Esophagus squamous epithelium (tissue), 5 donors: ENCODE measurements at places on chromosomes 7 and 10.

- DNase-seq: no peak
These were observed 114.5 kb upstream of the INHBA start for GRCh38 chr7:41817386-41817785.

DNA sequence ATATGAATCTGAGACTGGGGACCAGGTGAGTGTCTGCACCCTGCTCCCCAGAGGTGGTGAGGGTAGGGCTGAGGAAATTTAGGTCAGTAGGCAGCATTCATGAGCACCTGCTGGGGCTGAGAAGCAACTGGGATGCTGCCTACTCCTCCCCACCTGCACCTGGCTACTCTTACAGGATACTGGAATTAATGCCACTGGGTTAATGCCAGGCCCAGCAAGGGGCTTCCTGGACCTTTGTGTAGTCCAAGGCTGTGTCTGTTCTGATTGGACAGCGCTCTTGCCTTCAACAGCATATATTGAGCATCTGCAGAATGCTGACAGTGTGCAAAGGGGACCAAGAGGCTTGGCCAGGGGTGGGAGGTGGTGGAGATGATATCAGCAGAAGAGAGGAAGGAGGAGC, 32.1 kb downstream of the ADCYAP1R1 start:
- no peak for DNase-seq

GRCh38 chr7:144074374-144074773, 4.8 kb downstream of the OR2A25 start:
- DNase-seq: no peak

DNA sequence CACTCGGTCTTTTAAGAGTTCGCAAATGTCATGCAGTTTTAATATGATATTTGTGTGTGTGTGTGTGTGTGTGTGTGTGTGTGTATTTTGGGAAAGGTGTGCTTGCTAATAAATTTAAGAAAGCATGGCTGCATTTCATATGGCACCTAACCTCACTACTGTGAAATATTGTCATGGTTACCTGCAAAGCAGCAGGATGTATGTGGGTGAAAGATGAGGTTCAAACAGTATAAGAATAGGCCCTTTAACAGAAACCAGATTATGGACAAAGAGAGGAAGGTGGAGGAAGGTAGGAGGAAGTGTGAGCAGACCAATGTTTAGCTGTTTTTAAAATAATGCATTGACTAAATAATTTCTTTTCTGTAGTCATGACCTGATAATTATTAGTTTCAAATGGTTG, 73.5 kb upstream of the CACNA2D1 start:
- DNase-seq: no peak

DNA sequence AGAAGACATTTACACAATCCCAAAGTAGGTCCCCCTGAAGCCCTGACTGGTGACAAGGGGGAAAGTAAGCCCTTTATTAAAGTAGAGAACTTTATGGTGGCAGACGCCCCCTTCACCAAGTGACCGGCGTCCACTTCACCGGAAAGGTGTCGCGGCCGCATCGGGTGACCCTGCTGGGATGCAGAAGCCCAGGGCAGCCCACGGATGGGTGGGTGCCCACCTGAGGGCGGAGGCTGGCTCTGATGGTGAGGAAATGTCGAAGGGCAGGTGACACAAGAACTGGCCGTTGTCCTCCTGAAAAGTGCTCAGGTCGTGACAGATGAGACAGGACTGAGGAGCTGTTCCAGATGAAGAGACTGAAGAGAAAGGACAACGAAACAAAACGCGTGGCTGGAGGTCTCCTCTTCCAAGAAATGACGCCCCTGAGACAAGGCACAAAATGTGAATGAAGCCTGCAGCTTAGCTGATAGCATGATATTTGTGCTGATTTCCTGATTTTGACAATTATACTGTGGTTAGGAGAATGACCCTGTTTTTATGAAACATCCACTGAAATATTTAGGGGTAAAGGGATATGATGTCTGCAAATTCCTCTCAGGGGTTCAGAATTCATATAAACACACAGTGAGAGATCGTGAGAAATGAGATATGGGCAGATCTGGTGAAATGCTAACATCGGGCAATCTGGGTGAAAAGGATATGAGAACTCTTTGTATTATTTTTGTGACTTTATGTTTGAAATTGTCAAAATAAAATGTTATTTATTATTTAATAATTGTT, 123.9 kb downstream of the PRKAG2 start:
- DNase-seq: no peak

GRCh38 chr10:95539560-95540284, 21.4 kb downstream of the SORBS1 start:
- no peak for DNase-seq

DNA sequence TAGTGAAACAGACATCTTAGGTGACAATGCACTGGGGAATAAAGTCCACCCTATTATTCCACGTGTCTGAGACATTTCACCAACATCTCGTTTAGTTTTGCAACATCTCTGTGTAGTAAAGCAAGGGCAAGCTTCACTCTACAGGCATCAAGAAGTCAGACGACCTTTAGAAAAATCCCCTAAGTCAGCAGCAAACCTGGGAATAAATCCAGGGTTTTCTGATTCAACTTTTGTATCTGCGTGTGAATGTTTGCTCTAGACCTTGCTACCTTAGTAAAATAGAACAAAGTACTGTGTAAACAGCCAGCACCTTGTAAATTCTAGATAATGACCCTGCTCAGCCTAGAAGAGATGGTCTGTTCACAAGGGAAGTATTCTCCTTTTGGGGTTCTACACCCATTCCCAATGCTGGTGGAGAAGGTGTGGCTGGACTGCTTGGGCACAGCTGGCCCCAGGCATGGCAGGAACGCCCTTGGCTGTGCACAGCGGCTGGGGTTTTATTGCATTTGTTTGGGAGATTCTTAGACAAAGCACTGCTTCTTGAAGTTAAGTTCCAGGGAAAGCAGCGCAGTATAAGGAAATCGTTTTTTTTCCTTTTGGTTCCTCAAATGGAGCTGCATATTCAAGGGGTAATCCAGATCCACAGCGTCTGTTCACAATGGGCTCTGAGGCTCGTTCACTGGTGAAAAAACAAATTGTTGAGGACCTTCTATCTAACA, 38.3 kb upstream of the GALNTL5 start:
- no peak for DNase-seq

GRCh38 chr7:128986609-128987008, 48.9 kb downstream of the IRF5 start:
- no peak for DNase-seq

DNA sequence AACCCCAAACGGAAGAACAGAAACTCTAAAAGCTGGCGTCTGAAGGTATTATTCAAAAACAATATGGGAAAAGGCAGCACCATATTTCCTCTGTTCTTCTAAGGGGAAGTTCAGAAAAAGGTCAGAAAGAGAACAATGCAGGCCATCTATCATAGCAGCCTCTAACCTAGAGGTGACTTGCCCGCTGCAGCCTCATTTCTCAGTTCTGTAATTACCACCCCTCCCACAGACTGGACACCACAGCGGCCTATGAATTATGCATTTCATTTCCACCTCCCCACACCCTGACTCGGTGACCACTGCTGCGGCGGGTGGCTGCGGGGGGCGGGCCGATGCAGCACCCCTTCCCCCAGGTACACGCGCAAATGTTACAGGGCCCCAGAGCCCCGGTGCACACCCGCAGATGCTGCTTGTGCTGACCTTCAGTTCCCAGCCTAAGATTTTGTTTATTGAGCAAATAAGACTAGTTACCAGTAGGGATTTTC, 125.5 kb downstream of the CLEC2L start:
- no peak for DNase-seq

DNA sequence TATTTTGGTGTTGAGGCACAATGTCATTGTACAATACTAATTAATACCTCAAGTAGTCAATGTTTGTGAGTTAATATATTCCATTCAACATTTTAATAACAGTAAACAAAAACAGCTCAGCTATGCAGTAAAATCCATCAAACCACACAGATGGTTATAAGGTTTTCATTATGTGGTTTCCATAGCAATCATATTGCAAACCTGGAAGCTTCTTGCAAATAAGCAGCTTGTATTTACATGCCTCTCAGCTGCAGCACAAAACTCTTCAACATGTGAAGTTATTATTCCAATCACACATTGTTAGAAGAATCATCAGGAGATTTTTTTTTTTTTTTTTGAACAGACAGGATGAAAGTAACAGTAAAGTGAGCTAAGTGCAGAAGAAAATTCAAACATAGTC, 170.2 kb downstream of the SKAP2 start:
- no peak for DNase-seq

GRCh38 chr10:24869354-24870015, 82.9 kb downstream of the PRTFDC1 start:
- no peak for DNase-seq
